ENCODE measurements at places on chromosomes 2 and 18.

- DNase-seq, result no peak
Measured at GRCh38 chr2:67612576-67613042, 215.5 kb downstream of the ETAA1 start.

DNA sequence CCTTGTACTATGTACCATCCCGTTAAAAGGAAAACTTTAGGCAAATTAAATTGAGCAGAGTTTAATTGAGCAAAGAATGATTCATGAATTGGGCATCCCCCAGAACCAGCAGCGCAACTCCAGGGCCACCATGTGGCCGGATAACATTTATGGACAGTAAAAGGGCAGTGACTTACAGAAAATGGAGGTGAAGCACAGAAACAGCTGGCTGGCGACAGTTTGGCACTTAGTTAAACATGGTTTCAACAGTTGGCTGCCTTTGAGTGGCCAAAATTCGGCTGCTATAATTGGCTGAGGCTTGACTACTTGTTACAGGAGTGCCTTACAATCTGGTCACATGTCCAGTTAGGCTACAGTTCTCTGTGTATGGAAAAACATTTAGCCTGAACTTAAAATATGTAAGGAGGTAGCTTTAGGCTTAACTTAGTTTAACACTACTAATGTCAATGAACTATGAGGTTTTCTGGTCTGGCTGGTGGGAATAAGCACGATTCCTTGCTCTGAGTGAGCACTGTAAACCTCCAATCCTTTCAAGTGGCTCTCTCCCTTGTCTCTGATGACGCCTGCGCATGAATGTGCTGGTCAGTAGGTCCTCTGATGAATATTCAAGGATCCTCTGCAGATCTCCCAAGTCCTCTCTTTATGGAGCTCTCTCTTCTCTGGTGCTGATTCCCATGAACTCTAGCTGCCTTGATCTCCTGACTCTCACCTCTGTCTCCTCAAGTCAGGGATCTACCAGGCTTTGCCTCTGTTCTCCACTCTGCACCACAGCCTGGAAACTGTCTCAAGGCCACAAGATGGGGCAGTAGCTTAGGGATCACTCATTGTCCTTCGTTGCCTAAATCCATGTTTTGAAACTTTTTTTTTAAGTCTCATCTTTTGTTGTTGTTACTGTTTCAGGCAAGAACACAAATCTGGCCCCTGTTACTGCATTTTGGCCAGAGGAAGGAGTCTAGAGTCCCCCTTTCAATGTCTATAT lies 24.4 kb upstream of the RAB31 start:
- DNase-seq, result no peak

GRCh38 chr2:230130668-230131364 lies 62.1 kb upstream of the SLC16A14 start:
- DNase-seq, result no peak

- no peak for DNase-seq
Measured at GRCh38 chr2:169131587-169132512, 62.5 kb downstream of the DHRS9 start.

GRCh38 chr2:34998741-34999140 lies 1356.8 kb upstream of the CRIM1 start:
- no peak for DNase-seq

GRCh38 chr2:216274194-216274840 lies 98.0 kb downstream of the MARCHF4 start:
- no peak for DNase-seq

All from stimulated activated CD4-positive, alpha-beta T cell treated with anti-CD3 and anti-CD28 coated beads, TNF-alpha, amount 100 ng/mL, for 1 hour (primary cell).